NCI-H1694 treated with DMSO at 0.1 percent for 48 hours (cell line): ENCODE measurements at places on chromosomes 13 and 19.

DNA sequence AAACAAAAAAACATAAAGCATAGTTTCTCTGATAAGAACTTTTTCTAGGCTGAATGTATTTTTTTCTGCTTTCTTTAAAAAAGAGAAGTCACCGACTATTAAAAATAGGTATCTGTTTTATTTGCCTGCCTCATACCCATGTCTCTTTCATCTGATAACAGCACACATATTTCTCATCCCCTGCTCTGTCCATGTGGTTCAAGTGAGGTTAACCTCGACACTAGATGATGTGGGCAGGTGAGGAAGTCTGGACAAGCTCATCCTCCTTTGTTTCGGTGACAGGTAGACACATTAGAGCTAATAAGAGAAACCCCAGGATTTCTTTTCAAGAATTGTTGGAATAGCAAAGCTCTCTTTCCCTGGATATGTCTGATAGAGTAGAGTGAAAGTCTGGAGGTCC, 222.7 kb downstream of the GPC5 start:
- no peak for DNase-seq

- no peak for DNase-seq
Observed at GRCh38 chr13:94329277-94329676, 150.2 kb downstream of the DCT start.

DNA sequence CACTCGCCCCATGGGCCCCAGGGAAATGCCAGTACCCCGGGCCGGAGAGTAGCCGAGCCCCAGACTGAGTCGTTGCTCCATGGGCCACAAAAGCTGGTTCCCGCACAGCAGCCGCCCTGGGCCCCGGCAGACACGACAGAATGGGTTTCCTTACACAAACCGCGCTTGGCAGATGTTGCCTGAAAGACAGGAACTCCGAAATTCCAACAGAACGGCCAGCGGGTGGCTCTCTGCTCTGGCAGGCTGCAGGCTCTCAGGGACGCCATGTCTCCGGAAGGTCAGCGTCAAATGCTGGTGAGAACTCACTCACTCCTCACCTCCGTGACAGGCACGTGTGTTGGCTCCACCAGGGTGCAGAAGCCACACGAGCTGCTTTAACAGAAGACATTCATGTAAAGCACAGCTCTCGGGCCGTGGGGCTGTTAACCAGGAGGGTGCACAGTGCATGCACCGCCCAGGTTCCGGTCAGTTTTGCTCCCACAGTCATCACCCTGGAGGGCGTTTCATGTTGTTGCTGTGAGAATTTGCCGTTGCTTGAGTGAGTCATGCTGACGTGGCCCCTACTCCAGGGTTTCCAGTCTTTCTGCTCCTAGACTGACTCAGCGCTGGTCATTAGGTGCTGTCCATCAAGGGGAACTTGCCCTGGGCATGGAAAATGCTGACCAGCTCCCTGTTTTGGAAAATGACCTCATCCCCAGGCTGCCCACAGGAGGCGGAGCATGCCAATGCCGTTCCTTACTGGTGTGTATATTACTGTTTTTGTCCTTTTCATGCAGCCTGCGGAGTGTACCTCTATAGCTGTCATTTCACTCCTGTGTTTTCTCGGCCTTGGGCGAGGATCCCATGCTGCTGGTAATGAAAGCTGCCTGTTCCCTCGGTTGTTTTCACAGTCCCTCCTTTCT, 44.8 kb downstream of the ANKRD10 start:
- DNase-seq: no peak

DNA sequence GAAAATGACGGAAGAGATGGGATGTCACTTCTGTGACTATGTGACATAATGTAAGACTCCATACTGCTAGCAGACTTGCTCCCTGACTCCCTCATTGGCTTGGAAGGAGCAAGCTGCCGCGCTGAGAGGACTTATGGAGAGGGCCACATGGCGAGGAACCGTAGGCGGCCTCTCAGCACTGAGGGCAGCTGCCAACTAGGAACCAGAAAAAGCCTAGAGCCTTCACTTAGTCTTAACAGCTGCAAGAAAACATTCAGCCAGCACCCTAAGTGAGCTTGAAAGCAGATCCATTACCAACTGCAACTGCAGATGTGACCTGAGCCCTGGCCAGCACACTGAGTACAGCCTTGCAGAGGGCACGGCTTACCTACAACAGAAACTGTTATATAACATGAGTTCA, 33.9 kb downstream of the USP12 start:
- DNase-seq: no peak

DNA sequence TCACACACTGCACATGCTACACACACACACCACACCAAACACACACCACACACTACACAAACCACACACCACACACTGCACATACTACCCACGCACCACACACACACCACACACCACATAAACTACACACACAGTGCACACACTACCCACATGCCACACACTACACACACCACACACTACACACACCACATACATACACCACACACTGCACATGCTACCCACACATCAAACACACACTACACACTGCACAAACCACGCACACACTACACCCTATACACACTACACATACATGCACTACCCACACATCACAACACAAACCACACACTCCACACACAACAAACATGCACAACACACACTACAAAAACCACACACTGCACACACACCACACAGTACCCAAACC, 6.0 kb downstream of the MAG start:
- DNase-seq: no peak

GRCh38 chr19:41691268-41691970, 3.3 kb upstream of the CEACAM7 start:
- DNase-seq: no peak

DNA sequence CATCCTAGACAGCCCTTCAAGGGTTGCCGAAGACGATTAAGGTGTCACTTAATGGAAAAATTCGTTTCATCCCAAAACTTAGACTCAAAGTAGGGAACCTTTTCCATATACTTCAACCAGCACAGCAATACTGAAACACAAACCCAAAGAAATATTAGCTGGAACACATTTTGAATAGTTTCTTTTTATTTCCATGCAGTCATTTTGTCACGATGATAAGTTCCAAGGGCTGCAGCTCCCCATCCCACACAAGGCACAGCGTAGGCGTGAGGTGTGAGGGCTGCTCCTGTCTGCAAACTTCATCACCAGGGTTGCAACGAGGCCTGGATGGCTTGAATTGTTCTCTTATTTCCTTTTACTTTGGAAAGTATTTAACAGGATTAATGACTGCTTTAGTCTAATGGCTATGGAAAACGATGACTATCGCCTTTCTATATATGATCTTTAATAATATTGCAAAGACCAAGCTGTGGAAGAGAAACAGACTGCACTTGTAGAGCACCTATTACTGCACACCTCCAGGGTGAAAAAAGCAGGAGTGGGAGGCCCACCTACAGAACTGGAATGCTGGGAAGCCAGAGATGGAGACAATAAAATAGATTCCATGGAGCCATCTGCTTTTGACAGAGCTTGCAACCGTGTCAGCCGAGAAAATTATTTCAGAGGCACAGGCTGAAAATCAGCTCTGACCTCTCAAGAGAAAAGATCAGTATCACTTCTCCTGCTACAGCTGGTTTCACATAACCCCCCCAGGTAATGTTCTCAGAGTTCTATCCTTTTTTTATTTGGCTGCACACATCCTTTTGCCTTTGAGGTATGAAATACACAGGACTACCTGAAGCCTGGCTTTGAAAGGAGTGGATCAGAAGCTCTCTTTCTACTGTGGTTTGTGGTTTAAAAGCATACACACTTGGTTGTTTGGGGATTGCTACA, 274.5 kb upstream of the NBEA start:
- no peak for DNase-seq

- DNase-seq: no peak
Observed at GRCh38 chr13:43749503-43749902, 37.3 kb downstream of the ENOX1 start.

DNA sequence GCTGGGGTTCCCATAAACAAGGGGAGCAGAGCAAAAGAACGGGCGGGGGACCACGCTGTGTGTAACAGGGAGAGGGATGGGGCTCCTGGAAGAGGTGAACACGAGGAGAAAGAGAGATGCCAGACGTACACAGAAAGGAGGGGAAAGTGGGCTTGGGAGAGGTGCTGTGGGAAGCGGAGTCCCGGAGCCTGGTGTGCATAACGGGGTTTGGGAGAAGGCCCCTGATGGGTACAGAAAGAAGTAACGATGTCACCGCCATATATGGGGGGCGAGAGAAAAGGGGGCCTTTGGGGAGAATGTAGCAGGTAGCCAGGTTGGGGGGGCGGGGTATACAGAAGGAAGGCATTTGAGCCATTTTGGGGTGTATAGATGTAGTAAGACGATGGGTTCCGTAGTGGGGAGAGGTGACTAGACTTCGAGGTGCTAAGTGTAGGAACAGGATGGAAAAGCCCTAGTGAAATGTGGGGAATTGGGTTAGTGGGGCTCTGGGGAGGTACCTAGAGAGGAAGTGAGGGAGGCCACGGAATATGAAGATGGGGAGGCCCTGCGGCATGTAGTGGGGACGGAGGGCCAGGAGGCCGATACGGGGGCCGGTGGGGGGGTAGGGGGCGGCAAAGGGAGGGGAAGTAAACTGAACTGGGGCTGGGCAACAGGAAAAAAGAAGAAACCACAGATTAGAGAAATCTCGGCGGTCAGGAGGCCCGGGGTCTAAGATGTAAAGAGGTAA, 787 bp downstream of the ZNF580 start:
- no peak for DNase-seq

GRCh38 chr13:26476782-26477142, 80.7 kb upstream of the WASF3 start:
- DNase-seq: no peak

- DNase-seq: no peak
Observed at GRCh38 chr13:70585109-70585508, 476.9 kb upstream of the KLHL1 start.

DNA sequence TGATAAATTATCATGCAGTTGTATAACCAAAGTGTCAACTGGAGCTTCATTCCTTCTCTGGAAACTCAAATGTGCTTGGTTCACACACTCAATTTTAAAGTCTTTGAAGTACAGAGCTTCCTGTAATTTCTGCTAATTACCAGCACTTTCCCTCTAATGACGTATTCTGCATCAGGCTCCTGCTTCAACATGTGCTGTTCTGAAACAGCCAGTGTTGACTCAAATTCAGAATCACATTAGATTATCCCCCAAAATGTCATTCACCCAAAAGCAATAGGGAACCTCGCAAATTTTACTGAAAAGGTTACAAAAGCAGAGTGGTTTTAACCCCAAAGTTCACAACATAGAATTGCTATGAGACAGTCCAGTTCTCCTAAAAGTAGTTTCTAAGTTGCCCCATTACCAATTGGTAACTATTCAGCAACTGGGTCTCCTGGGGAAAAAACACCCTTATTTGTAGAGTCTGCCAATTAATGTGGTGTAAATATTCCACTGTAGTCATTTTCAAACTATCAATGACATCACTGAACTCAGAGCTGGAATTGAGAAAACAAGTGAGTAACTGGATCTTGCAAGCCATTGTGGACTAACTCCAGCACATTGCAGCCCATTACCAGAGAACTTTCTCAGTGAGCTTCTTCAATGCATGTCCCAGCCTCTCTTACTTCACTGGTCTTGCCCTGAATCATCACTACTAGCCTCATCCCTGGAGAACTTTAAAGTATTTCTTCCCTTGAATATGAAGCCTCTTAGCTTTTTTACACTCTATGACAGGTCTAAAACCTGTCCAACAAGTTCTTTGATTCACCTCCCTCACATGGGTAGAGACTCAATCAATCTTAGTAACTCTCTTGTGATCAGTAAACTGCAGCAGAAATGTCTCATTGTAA, 955.4 kb downstream of the EFNB2 start:
- no peak for DNase-seq
